PC-3 (cell line): ENCODE measurements at places on chromosomes 11 and 22. TPM values are rescaled to one million over a fixed set of nuclear protein-coding genes. Genes with fewer than 3 reads are reported as not detected.
A peak's percentile ranks its signal among the peaks of the same experiment; 100 is the strongest.

GRCh38 chr11:42524534-42525227 lies 787.1 kb upstream of the API5 start:
- peak; percentile 77 for DNase-seq

GRCh38 chr11:46850829-46851380 lies 4.8 kb upstream of the CKAP5 start:
- DNase-seq = no peak

NELL1 gene
- total RNA-seq = not detected in 2 replicates

HEPHL1 gene
- 3.3 and 4.4 TPM in 2 replicates for total RNA-seq

- DNase-seq = no peak
These were observed 52.2 kb downstream of the NFAM1 start for GRCh38 chr22:42379966-42380537.

DNA sequence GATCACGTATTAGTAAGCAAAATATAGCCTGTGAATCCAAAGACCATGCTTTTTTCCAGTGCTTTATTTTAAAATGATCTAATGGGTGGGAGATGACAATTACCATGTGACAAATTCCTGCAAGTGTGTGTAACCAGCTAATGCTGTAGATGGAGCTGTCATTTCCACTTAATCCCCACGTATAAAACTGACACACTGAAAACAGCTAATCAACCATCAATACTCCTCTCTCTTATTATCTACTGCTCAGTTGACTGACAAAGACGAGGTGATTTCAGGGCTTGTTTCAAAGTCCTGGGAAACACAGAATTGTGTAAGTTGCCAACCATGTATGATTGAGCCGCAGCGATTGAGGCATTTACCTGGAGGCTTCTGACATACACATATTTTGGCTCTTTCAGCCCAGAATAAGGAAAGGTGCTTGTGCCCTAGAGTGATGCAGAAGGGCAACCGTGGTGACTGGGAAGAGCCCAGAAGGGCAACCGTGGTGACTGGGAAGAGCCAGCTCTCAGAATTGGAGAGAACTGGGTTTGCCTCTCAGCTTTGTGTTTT lies 9.7 kb downstream of the SLN start:
- DNase-seq = no peak

DNA sequence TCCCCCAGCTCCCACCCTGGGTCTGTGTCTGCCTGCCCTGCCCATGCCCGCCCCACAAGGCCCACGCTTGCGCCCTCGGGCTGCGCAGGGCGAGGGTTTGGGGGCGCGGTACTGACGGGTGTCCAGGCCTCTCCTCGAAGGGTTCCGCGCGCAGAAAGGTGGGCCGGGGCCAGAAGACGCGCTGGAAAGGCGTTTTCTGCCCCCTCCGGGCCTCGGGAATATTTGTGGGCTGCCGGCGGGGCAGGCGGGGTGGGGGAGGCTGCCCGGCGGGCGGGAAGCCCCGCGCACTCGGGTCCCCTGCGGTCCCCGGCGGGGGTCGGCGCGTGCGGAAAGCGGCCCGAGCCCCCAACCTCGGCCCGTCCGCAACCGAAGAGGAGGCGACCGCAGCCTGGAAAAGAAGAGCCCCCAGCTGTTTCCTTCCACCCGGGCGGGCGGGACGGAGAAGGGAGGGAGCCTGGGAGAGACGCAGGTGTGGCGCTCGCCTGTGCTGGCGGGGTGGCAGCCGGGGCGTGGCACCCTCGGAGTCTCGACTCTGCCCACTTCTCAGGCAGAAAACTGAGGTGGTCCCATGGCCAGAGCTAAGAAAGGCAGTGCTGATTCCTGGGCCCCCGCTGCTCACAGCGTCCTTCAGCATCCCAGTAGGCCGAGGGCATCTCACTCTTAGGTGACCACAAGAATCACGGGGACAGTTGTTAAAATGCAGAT lies 59.0 kb downstream of the THAP12 start:
- DNase-seq = no peak

DNA sequence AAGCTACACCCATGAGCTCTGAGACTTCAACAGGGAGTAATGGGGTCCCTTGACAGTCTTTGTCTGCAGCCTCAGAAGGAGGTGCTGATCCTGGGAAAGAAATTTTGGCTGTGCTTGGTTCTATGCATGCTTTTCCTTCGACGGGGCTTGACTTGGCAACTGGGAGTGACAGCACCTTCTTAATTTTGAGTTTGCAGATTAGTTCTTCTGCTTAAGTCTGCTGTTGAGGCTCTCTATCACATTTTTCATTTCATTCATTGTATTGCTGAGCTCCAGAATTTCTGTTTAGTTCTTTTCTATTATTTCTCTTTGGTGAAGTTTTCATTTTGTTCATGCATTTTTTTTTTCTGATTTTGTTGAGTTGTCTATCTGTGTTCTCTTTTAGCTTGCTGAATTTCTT lies 125.6 kb downstream of the SNX19 start:
- DNase-seq = no peak

CEND1 gene
- total RNA-seq = not detected in 2 replicates
